ENCODE measurements at places on chromosomes 7 and 10. TPM values are rescaled to one million over a fixed set of nuclear protein-coding genes. Genes with fewer than 3 reads are reported as not detected.

Gene NPSR1
- total RNA-seq = not detected

Gene CBLL1
- total RNA-seq = 38.2 TPM

Gene SLC16A12
- not detected for total RNA-seq

Gene PDZD7
- 0.65 TPM for total RNA-seq

Gene ABCF2
- total RNA-seq = 56.2 TPM

Gene PPP1R3C
- total RNA-seq = 0.94 TPM

All from activated CD8-positive, alpha-beta T cell treated with anti-CD3 and anti-CD28 coated beads for 36 hours (primary cell).